ENCODE measurements at places on chromosomes 13 and 19.

- DNase-seq: peak; percentile 13
Observed at GRCh38 chr19:52689843-52690368, 44.9 kb downstream of the ZNF611 start.

- DNase-seq: peak; percentile 85
Observed at GRCh38 chr19:38634757-38635482, 12.5 kb upstream of the ACTN4 start.

GRCh38 chr19:2275588-2276428 is 6.2 kb downstream of the PEAK3 start:
- no peak for DNase-seq

DNA sequence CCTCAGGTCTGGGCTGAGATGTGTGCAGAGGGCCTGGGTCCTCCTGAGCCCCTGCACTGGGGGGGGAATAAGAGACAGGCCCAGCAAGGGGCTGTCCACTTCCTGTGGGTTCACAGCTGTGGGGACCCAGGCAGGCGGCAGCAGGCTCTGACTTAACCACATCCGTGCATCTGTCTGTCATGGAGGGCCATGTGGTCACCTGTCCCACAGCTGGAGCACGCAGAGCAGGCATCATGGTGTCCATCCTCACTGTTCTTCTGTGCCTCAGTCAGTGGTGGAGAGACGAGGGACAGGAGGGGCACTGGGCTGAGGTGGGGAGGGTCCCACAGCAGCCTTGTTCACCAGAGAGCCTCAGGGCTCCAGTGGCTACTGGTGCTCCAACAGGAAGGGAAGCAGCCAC is 16.3 kb upstream of the KIR3DL3 start:
- DNase-seq: no peak

DNA sequence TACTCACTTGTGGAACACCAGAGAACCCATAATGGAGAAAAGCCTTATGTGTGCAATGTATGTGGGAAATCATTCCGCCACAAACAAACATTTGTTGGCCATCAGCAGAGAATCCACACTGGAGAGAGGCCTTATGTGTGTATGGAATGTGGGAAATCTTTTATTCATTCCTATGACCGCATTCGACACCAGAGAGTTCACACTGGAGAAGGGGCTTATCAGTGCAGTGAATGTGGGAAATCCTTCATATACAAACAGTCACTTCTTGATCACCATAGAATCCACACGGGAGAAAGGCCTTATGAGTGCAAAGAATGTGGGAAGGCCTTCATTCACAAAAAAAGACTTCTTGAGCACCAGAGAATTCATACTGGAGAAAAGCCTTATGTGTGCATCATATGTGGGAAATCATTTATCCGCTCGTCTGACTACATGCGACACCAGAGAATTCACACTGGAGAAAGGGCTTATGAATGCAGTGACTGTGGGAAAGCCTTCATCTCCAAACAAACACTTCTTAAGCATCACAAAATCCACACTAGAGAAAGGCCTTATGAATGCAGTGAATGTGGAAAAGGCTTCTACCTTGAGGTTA is 10.9 kb downstream of the ZNF549 start:
- no peak for DNase-seq

GRCh38 chr19:45100846-45101252 is 7.9 kb downstream of the PPP1R37 start:
- DNase-seq: no peak

GRCh38 chr19:58007285-58007684 is 4.7 kb upstream of the ZNF606 start:
- no peak for DNase-seq

Data from neural crest cell (in vitro differentiated cells).